ENCODE measurements at places on chromosomes 4 and X. TPM values are rescaled to one million over a fixed set of nuclear protein-coding genes. Genes with fewer than 3 reads are reported as not detected.

Gene ITM2A
- 51.7 TPM for total RNA-seq

Gene PHOX2B
- not detected for total RNA-seq

Gene CHRDL1
- total RNA-seq, result 0.08 TPM

Gene SPATA18
- total RNA-seq, result not detected

Gene UBA6
- 51.3 TPM for total RNA-seq

Gene RHOXF2
- total RNA-seq, result not detected

Gene RNF128
- 22.2 TPM for total RNA-seq

Gene BRCC3
- total RNA-seq, result 6.3 TPM

Gene KLHL4
- 0.19 TPM for total RNA-seq

Gene CFAP47
- 0.19 TPM for total RNA-seq

Gene GLRB
- 0.24 TPM for total RNA-seq

Gene TCEAL7
- not detected for total RNA-seq

Gene PPARGC1A
- 101 TPM for total RNA-seq

Gene RHOXF1
- total RNA-seq, result not detected

Gene SPATA4
- total RNA-seq, result not detected

Gene MAGEB17
- total RNA-seq, result not detected

Gene HMGB3
- 47.7 TPM for total RNA-seq

Gene PPP2R2C
- not detected for total RNA-seq

Gene GPRIN3
- 3.8 TPM for total RNA-seq

Gene SPON2
- total RNA-seq, result 1.1 TPM

Gene ATP2B3
- not detected for total RNA-seq

Gene GAGE12F
- 0.66 TPM for total RNA-seq

Gene HAND2
- 3.8 TPM for total RNA-seq

Gene SCRG1
- 1.3 TPM for total RNA-seq

Gene RIPPLY1
- total RNA-seq, result not detected

Gene ARX
- total RNA-seq, result 0.56 TPM

Gene QRFPR
- total RNA-seq, result not detected

Gene MTNR1A
- total RNA-seq, result not detected

All from SK-MEL-5 (cell line).